ENCODE measurements at places on chromosomes 5 and 9.

- DNase-seq: no peak
Measured at GRCh38 chr9:11275158-11275695, 662.4 kb upstream of the PTPRD start.

- DNase-seq: no peak
Measured at GRCh38 chr5:134133188-134133994, 18.9 kb downstream of the TCF7 start.

DNA sequence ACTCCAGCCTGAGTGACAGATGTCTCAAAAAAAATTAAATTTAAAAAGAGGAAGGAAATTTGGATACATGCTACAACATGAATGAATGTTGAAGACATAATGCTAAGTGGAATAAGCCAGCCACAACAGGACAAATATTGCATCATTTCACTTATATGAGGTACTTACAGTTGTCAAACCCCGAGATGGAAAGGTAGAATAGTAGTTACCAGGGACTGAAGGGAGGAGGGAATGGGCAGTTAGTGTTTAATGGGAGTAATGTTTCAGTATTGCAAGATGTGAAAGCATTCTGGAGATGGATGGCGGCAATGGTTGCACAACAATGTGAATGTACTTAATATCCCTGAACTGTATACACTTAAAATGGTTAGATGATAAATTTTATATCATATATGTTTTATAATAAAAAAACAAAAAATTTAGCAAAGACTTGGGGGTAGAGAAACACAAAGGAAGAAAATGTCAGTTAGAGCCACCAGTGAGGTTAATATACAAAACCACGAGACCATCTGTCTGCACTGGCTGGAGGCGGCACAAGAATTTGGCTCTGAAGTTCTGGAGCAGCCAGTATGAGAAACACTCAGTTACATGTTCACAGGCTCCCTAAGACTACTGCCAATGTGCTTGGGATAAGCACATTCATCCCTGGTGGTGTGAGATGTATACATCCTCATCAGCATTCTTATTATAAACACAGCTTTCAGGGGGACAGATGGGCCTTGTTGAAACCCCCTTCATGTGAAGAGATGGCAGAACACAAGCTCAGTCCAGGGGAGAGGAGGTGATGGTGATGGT is 37.0 kb upstream of the RPS23 start:
- no peak for DNase-seq

DNA sequence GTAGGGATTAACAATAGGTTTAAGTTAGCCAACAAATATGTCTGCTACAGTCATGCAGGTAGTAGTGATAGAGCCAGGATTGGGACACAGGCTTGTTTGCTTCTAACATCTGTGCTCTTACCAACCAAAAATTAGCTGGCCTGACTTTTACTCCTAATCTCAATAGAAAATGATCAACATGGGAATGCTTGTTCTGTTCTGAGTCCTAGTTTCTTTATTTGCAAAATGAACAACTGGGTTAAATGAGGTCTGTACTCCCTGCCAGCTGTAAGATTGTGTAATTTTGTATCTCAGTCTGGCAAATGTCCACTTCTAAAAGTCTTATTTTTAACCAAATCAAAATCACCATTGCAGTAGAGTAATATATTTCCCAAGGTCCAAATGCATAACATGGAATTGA is 216.8 kb downstream of the NMUR2 start:
- DNase-seq: no peak

DNA sequence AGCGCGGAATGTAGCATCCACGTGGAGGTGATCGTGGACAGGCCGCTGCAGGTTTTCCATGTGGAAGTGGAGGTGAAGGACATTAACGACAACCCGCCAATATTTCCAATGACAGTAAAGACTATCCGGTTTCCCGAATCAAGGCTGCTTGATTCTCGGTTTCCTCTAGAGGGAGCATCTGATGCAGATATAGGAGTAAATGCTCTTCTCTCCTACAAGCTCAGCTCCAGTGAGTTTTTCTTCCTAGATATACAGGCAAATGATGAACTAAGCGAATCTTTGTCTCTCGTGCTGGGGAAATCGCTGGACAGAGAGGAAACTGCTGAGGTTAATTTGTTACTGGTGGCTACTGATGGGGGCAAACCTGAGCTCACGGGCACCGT is 598 bp downstream of the PCDHA2 start:
- DNase-seq: no peak

DNA sequence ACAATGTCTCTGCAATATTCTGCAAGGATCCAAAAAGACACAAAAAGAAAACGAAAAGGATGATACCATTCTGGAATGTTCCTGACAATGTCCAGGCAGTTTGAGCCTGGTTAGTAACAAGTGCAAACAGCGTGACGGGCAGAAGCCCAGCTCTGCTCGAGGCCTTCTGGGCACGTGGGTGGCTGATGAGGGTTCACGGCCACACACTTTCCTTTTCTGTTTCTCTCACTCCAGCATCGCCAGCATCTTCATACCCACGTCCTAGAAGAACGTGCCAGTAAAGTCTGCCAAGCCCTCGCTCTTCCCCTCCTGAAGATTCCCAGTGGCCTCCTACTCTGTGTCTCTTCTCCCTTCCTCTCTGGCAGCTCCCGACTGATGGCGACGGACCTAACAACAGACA is 36.7 kb downstream of the COL23A1 start:
- DNase-seq: no peak

- no peak for DNase-seq
Measured at GRCh38 chr5:95827892-95828246, 5.3 kb upstream of the GLRX start.

DNA sequence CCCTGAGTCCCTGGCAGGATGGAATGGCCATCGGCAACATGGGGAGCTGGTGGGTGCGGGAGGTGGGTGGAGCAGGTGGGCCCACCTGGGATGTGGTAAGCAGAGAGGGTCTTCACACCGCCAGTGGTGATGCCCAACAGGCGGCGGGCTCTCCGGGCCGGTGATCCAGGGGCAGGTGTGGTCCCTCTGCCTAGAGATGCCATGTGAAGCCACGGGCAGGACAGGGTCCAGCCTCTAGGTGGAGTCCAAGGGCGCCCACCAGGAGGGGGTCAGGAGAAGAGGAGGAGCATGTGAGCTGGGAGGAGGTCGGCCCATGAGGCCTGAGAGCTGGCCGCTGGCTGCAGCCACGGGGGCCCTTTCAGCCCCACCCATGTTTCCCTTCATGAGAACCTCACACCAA is 221.1 kb downstream of the FANCC start:
- DNase-seq: no peak

DNA sequence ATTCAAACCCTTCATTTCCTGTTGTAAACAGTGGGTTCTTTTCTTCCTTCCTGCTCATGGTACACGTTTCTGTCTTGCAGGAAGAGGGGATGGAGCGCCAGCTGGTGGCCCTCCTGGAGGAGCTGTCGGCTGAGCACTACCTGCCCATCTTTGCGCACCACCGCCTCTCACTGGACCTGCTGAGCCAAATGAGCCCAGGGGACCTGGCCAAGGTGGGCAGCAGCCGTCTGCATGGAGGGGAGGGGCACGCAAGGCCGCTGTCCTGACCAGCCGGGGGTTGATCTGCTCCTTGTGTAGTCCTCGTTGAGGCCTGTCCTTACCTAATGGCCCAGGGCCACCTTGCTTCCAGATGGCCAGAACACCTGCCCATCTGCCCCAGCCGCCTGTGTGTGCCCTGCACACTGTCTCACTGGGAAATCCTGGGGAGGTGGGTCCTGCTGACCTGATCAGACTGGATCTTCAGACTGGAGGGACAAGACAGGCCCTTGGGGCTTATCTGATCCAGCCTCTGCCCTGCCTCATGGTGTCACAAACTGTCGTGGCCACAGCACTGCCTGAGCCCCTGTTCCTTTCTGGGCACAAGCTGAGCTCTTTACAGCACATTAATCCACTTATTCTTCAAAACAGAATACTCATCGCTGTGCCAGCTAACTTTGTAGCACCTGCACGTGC is 44.7 kb downstream of the LRSAM1 start:
- no peak for DNase-seq

DNA sequence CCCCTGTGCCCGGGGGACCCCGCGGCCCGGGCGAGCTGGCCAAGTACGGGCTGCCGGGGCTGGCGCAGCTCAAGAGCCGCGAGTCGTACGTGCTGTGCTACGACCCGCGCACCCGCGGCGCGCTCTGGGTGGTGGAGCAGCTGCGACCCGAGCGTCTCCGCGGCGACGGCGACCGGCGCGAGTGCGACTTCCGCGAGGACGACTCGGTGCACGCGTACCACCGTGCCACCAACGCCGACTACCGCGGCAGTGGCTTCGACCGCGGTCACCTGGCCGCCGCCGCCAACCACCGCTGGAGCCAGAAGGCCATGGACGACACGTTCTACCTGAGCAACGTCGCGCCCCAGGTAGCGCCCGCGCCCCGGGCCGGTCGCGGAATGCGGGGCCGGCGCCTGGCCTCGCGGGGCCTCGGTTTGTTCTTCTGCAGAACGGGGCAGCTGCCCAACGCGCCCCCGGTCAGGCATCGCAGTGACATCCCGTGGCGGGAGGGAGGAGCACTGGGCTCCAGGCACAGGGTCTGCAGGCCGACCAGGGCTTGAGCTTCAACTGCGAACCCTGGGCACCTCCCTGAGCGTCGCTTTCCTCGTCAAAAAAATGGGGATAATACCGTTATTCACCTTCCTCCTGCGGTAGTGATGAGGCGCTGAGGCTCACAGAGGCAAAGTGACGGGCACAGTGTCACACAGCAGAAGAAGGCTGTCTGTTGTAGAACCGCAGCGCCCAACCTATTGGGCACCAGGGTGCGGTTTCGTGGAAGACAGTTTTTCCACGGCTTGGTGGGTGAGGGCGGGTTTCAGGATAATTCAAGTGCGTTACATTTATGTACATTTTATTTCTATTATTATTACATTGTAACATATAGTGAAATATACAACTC is 777 bp downstream of the ENDOG start:
- no peak for DNase-seq

GRCh38 chr9:85430659-85431338 is 311.0 kb downstream of the AGTPBP1 start:
- no peak for DNase-seq

DNA sequence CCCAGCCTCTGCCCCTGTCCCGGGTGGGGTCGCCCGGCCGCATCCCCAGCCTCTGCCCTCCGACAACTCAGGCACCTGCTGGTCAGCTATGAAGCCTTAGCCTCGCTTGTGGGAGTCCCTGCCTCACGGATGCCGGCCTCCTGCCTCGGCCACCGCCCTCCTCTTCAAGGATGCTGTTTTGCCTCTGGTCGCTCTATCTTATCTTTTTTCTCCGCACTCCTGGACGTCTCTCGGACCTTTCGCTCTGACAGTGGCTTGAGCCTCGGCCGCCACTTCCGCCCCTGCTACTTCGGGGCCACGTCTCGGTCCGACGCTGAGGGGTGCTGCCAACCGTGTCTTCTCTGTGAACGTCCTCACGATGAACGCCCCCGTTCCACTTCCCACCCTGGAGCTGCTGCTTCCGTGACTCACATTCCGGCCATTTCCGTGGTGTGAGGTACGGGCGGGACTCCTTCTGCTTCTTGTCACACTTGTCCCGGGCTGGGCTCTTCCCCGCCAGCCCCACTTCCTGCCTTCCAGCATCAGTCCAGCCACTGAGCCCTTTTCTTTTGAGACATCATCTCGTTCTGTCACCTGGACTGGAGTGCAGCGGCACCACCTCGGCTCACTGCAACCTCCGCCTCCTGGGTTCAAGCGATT is 26.3 kb downstream of the SLC9A3 start:
- DNase-seq: no peak

DNA sequence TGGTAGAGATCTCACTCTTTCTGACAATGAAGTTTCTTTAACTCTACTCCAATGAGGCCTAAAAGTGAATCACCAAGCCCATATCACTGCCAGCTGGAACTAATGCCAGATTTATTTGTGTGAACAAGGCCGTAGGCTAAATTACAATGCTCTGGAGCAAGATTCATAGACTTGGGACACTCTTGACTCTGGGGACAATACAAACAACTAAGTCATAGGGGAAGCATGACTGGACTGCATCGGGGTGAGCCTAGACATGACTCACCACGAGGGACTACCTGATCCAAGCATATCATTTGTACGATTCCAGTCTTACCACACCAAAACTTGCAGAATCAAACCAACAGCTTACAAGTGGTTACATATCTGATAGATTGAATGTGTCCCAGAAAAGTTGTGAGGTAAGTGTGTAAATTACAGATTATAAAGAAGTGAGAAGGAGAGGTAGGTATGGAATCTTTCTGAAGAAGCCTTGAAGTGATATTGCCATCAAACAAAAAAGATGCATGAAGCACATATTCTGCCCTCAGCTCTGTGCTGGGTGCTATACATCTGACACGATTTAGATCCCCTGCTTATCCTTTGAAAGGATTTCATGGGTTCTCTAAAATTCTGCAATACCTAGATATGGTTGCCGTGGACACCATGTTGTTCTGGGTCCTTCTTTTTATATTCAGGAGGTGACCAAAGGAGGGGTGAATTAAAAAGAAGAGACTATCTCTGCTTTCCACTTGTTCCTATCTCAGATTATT is 199.3 kb upstream of the PDE4D start:
- no peak for DNase-seq

GRCh38 chr5:179812997-179813607 is 6.4 kb upstream of the MGAT4B start:
- DNase-seq: no peak

GRCh38 chr9:89078421-89078820 is 87.2 kb downstream of the S1PR3 start:
- DNase-seq: no peak

DNA sequence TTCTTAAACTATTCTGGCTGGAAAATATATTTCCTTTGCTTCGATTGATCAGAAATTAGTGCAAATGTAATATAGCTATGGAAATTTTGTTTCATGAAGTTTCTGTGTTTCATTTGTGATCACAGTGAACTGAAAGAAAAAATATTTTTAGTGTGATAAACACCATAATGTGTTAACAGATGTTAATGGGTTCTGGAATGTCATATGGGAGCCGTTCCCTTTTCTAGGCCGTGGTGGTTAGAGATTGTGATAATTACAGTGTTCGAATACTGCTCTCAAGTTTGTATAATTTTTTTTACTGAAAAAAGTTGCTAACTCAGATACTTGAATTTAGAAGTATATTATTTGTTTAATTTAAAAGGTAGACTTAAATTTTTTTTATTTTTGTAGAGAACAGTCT is 19.3 kb downstream of the GAPVD1 start:
- no peak for DNase-seq

- no peak for DNase-seq
Measured at GRCh38 chr5:39541920-39542319, 117.1 kb upstream of the DAB2 start.

DNA sequence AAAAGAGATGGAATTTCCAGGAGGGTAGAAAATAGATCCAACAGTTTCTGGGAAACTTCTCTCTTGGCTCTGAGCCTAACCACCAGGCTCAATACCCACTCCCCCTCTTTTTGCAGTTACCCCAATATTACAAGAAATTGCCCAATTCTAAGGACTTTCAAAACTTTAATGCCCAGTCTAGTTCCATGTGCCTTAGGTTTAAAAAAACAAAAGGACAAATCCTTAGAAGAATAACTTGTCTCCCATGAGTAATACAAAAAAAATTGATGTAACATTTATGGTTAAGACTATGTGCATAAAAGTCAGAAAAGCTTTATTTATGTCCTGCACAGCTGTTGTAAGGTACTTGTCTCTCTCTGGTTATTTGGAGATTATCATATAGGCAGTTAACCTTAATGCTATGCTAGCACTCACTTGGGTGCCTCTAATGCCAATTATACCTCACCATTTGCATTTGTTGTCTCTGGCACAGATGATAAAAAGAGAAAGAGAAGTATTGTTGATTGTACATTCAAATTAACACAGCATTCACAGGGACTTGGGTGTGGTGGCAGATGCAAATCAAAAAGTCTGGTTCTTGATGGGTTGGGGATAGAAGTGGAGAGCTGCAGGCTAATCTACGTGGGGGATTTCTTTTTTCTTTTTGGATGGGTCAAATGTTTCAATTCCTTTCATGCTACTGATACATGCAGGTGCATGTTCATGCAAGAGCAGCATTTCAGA is 159.4 kb downstream of the PIK3R1 start:
- no peak for DNase-seq
